ENCODE measurements at places on chromosomes 13 and 19. TPM values are rescaled to one million over a fixed set of nuclear protein-coding genes. Genes with fewer than 3 reads are reported as not detected.

- DNase-seq, result no peak
These were observed 113.6 kb upstream of the PCDH9 start for GRCh38 chr13:67343777-67344176.

DNA sequence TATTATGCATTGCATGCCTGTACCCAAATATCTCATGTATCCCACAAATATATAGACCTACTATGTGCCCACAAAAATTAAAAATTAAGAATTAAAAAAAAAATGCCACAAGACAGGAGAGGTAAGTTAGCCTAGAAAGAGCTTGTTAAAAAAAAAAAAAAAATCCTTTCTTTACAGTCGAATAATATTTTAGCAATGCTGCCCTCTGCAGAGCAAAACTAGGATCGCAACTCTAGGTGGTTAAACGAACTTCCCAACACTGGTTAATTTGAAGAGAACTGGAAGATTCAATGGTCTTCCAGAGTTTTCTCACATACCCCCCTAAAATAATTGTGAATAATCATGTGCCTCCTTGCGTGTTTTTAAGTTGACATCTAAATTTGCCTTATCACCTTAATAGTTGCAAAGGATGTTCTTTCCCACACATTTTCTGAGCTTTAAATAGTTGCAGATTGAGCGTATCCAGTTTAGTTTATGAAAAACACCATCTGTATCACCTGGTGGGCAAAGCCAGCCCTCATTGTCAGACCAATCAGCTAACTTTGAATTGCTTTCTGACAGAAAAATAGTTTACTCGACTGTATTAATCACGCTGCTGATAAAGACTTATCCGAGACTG, 47.4 kb upstream of the RCBTB2 start:
- DNase-seq, result peak; percentile 73

DNA sequence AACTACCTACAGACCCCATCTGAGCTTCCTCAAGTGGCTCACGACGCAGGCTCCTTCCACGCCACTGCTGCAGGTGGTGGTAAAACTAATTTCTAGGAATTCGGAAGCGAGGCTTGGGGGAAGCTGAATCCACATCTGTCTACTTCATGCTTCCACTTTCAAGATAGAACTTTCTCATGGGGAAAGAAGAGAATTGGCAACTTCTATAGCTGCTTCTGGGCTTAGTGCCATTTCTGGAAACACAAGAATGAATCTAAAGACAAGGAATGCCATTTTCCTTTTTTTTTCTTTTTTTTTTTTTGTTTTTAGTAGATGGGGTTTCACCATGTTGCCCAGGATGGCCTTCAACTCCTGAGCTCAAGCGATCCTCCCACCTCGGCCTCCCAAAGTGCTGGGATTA, 2.8 kb upstream of the NLRP12 start:
- DNase-seq, result no peak

DNA sequence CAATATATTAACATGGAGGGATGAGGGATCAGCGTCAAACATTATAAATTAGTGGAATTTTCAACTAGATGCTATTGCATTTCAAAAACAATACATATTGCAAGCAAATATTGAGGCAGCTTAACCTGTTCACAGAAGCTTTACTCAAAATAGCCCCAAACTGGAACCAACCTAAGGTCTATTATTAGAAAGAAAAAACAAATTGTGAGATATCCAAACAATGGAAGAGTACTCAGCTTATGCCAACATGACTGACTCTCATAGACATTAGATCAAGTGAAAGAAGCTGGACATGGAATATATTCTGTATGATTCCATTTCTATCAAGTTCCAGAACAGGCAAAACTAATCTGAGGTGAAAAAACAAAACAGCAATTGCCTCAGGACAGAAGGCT, 27.6 kb upstream of the NEK3 start:
- DNase-seq, result no peak

GRCh38 chr13:101115762-101116171, 300.5 kb downstream of the NALCN start:
- no peak for DNase-seq

DHDH gene
- 0.16 TPM for polyA plus RNA-seq

GIPC3 gene
- 0.25 TPM for polyA plus RNA-seq

IGFL1 gene
- not detected for polyA plus RNA-seq

CCL25 gene
- not detected for polyA plus RNA-seq

DMWD gene
- 6.5 TPM for polyA plus RNA-seq

Data from liver (tissue), 10 donors.